ENCODE measurements at places on chromosomes 1 and 21.

- DNase-seq, result no peak
Observed at GRCh38 chr1:106055855-106056254, 1000.6 kb upstream of the PRMT6 start.

DNA sequence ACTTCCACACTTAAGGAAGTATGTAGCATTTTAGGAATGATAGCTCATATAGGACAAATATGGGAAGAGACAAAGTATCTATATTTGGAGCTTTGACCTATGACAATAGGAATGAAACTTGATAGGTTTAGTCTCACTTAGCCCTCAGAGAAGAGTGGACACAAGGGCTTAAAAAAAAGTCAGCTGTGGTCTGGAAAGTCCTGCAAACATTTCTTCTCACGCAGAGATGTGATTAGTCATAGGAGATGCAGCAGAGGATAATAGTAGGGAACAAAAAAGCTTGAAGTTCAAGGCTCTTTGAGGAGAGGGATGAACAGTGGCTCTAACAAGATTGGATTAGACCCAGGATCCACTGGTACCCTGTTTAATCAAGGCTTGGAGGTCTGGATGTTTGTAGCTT, 14.8 kb upstream of the RNF220 start:
- peak; percentile 16 for DNase-seq

DNA sequence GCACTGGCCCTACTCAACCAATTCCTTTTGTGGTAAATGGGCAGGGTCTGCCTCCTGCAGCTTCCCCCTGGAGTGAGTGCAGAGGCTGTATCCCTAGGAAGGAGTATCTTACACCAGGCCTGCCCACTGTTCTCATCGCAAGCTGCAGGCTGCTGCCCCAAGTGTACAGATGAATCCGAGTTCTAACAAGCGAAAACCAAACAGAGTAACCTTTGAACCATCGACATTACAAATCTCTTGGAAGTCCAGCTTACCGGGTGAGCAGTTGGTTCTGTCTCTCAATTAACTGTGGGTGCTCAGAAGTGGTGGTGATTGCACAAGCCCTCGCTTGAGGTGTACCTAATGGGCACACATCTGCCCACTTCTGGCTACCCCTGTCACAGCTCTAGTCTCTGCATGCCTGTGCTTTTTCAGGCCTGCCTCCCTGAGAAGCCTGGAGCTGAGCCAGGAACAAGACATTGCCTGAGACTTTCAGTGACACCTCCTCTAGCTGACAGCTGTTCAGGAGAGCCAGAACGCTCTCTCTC, 22.7 kb downstream of the INAVA start:
- no peak for DNase-seq

DNA sequence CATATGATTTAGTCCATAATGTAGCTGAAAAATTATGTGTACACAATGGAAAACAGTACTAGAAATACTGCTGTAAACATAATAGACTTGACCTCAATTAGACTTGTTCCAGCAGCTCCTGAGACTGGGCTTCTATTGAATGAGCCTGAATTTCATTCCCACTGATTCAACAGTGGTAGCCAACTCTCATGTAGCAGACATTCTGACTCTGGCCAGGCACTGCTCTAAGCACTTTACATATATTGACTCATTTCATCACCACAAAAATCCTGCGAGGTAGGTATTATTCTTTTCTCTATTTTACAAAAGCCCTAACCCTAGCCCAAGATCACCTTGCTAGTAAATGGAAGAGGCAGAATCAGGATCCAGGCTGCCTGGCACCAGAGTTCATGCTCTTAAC, 12.8 kb upstream of the CTSS start:
- no peak for DNase-seq

GRCh38 chr1:150887018-150887417, at the start of gene CTXND2:
Gene CTXND2 (plus strand): TSS chr1:150887136. CDS start chr1:150912315, 25,179 bp downstream.
- DNase-seq, result no peak

GRCh38 chr1:183630748-183631147, 4.8 kb downstream of the ARPC5 start:
- DNase-seq, result no peak

- no peak for DNase-seq
Observed at GRCh38 chr1:240284656-240285414, 193.2 kb downstream of the FMN2 start.

- DNase-seq, result no peak
Observed at GRCh38 chr21:14531757-14532316, 14.3 kb downstream of the SAMSN1 start.

DNA sequence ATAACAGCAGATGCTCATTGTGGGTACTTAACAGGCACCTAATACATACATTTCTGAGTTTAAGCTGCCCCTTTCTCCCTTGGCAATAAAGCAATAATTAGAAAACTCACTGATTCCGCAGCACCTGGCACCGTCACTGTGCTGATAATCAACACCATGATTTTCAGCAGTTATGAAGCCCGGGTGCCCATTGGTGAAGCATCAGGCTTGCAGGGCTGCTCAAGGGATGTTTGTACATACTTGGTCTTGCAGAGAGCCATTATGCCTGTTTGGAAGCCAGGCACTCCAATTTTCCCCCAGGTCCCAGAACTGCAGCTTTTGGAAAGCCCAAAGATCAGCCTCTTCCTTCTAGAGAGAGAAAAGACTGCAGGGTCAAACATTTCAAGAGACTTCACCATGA, 44.3 kb downstream of the OLIG1 start:
- no peak for DNase-seq

- DNase-seq, result no peak
Observed at GRCh38 chr1:23625459-23625858, 66.1 kb upstream of the RPL11 start.

GRCh38 chr1:86741947-86742572, 37.7 kb downstream of the SH3GLB1 start:
- DNase-seq, result peak; percentile 11

- no peak for DNase-seq
Observed at GRCh38 chr1:206967096-206967849, 3.0 kb downstream of the FCAMR start.

- DNase-seq, result no peak
Observed at GRCh38 chr1:217660353-217661062, 29.4 kb downstream of the SPATA17 start.

- no peak for DNase-seq
Observed at GRCh38 chr1:63563745-63564144, 29.5 kb upstream of the PGM1 start.

- DNase-seq, result no peak
Observed at GRCh38 chr21:46379105-46379504, 55.1 kb downstream of the PCNT start.

DNA sequence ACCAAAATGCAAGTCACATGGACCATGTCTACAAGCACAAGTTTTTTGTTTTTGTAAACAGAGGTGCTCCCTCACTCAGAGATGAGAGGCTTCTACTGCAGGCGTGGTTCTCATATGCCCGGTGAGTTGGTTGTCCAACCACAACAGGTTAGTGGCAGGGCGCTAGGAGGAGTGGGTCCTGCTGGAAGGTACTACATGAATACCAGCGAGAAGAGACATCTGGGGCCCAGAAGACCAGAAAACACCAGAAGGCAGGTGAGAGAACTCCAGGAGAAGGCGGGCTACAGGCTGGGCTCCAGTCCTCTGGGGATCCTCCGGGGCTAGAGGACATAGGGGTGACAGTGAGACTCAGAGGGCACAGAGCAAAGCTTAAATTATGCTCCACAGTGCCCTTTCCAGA, 366.5 kb downstream of the MATN1 start:
- no peak for DNase-seq

GRCh38 chr1:231969076-231969475, 342.5 kb downstream of the DISC1 start:
- peak; percentile 25 for DNase-seq

DNA sequence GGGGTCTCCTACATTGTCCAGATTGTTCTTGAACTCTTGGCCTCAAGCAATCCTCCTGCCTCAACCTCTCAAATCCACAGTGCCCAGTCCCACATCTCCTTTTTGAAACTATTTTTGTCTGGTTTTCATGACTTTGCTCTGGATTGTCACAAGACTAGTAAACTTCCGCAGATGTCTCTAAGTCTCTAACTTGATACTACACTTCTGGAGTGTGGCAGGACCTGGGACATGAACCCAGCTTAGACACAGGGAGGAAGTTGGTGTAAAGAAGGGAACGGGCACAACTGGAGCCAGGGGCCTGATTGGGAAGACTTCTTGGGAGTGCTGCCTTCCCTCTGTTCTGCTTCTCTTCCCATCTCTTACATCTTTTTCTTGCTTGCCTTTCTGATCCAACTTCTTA, 16.2 kb upstream of the DISC1 start:
- no peak for DNase-seq

DNA sequence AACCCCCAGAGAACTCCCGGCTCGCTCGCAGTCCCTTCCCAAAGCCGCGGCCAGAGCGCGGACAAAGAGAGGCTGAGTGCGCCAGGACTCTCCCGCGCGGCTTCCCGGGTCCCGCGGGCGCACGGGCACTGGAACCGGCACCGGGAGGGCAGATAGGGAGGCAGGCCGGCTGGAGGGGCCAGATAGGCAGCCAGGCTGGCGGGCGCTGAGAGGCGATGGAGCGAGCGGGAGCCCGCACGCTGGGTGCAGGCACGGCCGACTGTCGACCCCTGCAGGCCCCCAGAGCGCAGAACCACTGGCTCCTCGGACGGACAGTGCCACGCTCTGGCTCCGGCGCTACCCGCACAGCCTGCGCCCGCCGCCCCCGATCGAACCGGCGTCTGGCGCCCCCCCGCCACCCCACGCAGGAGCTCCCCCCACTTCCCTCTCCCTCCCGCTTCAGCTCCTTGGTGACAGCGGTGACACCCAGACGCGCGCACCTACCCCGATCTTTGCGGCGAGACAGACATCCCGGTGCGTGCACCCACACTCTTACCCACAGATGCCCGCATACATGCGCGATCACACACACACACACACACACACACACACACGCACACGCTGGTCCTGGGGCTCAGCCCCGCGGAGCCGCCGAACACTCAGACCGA, 534 bp downstream of the SLC6A9 start:
- DNase-seq, result no peak

DNA sequence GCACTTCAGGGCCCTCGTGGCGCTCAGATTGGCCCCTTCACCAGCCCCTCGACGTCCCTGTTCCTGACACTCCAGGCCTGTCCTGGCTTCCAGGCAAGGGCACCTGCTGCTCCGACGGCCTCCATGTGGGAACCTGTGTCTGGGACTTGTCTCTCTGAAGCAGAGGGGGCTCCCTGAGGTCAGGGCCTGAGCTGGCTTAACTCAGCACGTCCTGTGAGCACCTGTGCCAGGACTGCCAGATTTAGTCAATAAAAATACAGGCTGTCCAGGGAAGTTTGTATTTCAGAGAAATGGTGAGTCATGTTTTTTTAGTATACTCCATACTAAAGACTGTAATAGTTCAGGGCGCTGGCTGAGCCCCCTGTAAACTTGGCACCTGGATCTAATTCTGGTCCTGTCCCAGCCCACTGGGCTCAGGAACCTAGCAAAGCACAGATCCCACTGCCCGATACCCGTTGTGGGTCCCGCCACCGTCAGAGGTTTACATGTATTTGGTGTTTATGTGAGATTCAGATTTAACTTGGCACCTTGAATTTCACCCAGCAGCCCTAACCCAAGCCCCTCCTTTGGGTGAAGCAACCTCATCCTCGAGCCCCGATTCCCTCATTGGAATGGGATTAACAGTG, 109.9 kb upstream of the IFFO2 start:
- no peak for DNase-seq

GRCh38 chr1:21518774-21519455, 9.7 kb downstream of the ALPL start:
- no peak for DNase-seq

- DNase-seq, result peak; percentile 7
Observed at GRCh38 chr1:80278936-80279335, 1272.4 kb upstream of the ADGRL4 start.

DNA sequence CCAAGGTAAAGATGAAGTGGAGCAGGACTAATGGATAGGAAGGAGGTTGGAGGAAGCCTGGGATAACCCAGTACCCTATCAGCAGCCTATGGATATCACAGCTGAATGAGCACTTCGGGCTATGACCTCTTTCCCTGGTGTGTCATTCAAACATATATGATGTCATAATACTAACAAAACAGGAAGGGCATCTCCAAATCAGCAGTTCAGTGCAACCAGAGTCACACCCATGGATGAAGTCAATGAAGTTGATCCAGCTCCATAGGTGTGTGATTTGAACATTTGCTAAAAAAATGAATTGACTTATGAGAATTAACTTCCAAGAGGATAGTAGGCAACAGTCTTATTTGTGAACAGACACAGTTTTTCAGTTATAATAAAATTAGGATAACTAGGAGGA, 1.7 kb upstream of the C1orf116 start:
- peak; percentile 9 for DNase-seq

- no peak for DNase-seq
Observed at GRCh38 chr1:3914911-3915310, 14.8 kb upstream of the C1orf174 start.

- no peak for DNase-seq
Observed at GRCh38 chr1:167648978-167649744, 19.1 kb downstream of the RCSD1 start.

DNA sequence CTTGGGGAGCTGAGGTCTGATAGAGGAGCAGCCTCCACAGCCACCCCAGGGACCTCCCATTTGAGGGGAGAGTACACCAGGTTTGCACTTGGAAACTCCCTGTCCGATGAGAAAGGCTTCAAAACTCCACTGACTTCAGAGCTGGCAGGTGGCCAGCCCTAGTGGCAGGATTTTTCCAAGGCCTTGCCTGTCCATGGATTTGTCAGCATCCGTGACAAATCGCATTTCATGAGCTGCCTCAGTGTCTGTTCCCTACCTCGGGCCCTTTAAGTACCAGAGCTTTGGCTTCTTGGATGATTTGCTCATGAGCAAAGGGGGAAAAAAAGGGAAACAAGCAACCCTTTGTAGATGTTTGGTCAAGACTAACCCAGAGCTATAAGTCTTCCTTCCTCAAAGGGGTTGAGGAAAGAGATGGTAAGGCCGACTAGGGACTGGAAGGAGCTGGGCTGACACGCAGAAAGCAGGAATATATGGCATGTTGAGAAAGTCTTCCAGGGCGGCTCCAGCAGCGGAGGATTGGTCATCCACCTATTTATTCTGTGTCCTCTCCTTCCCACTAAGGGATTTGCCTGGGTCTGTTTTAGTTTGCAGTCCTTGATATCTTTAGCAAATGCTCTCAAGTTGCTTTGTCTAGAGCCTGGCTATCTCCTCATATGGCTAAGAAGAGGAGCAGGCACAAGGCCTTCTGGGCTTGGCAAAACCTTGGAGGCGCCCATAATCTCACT, 2.7 kb upstream of the HSPG2 start:
- no peak for DNase-seq

DNA sequence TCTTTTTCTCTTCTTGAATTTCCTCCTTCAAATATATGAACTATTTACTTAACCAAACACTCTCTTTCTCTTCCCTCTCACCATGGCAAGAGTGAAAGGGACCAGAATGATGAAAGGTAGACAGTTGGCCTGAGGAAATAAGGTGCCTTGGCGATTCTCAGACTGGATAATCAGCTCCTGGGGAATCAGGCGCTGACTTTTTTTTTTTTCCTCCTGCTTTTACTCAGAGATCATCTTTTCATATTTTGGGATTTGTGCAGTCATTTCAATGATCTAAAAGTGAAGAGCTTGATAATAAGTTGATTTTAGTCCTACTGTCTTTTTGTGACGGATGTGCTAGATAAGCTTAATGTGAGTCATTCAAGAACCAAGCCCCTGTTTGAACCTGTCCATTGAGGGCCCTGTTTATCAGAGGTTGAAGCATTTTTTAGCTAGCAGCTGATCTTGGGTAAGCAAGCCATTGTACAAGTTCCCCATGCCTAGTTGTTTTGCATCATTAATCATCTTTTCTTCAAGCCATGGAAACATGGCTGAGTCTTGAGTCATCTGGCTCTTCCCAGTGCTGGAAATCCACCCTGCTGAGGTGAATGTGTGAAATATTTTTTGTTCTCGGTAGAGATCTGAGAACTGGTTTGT, 40.8 kb downstream of the ITSN1 start:
- DNase-seq, result no peak

- no peak for DNase-seq
Observed at GRCh38 chr1:35454176-35454575, 103.0 kb downstream of the KIAA0319L start.

GRCh38 chr21:27513825-27514224, 546.9 kb upstream of the ADAMTS5 start:
- no peak for DNase-seq

Measured in SHP77 treated with DMSO at 0.1 percent for 48 hours (cell line).